ENCODE measurements at places on chromosomes 2 and 18.
A peak's percentile ranks its signal among the peaks of the same experiment; 100 is the strongest.

DNA sequence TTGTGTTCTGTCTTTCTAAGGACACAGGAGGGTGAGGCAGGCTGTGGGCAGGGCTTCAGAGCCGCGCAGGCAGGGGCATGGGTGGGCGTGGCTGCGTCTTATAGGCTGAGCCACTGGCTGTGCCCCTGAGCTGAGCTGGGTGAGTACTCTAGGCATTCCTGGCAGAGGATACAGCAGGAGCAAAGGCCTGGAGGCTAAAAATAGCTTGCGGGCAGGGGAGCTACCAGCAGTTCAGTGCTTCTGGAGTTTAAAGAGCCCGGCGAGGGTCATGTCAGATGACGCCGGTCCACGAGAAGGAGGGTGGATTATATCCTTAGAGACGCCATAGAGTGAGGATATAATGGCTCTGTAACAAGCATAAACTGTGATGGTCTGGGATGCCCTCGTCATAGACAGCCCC lies 31.5 kb upstream of the PDIA6 start:
- DNase-seq: no peak

DNA sequence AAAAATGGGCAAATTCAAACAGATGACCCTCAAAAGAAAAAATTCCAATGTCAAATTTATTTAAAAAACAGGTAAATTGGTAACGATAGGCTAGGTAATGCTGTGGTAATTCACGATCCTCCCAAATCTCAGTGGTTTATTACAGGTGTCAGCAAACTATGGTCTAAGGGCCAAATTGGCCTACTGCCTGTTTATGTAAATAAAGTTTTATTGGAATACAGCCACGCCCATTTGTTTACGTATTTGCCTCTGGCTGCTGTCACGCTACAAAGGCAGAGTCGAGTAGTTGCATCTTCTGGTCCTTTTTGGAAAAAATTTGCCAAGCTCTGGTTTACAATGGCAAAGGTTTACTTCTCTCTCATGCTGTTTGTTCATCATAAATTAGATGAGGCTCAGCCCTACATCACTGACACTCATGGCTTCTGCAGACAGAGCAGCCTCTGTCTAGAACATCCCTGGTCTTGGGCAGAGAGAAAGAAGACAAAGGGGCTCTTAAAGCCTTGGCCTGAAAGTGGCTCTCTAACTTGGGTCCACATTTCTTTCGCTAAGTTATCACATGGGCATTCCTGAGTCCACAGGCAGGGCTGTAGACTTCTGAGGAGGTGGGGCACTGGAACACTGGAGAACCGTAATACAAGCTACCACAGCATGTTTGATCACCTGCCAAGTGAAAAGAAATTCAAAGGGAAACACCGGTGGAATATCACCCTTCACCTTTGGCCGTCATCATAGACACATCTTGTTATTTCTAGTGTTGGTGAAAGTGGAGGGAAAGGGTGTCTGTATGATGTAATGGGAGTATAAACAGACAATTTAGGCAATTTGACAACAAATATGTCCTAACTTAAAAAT lies 34.8 kb downstream of the SP110 start:
- no peak for DNase-seq

DNA sequence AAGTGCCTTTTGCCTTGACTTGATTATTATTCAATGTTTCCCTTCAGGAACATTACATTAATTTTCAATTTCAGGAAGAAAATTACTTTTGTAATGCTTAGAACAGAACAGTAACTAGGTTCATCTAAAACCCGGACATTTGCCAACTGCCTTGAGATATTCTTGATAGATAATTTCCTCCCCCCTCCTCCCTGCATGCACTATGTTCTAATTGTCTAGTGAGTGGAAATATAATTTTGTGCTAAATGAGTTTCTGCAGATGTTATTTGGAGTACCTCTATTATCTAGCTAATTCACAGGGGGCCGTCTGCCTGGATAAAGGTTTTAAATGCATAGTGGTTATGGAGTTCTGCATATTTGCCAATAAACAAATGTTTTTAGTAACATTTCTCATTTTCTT lies 200.3 kb upstream of the SLC39A10 start:
- DNase-seq: no peak

DNA sequence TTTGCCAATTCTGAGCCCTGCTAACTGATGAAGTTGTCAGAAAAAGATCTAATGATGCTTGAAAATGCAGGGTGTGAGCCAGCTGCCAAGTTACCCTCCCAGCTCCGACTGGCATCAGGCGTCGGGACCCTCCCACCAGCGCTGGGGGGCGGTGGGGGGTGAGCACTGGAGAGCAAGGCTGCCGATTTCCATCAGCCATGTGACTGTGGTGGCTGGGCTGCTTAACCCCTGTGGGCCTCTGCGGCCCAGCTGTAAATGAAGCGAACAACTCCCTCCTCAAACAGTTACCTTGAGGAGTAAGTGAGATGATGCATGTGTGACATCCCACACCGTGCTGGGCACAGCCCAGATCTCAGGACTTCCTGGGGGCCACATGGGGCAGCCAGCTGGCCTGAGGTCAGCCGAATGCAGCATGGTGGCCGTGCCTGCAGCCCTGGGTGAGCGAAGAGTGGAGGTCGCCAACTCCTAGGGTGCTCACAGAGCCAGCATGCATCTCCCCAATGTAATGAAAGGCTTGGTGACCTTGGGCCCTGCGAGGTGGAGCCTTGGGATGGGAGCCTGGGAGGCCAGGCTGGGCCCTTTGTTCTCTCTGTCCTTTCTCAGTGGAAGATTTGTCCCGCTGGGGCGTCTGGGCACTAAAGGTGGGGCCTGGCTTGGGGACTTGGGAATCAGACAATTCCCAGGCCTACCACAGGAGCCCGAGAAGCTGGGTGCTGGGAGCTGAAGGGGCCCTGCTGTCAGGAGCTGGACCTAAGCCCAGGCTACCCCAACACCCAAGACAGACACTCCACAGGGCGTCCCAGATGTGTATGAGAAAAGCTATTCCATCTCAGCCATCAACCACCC lies 25.1 kb downstream of the CIB4 start:
- no peak for DNase-seq

DNA sequence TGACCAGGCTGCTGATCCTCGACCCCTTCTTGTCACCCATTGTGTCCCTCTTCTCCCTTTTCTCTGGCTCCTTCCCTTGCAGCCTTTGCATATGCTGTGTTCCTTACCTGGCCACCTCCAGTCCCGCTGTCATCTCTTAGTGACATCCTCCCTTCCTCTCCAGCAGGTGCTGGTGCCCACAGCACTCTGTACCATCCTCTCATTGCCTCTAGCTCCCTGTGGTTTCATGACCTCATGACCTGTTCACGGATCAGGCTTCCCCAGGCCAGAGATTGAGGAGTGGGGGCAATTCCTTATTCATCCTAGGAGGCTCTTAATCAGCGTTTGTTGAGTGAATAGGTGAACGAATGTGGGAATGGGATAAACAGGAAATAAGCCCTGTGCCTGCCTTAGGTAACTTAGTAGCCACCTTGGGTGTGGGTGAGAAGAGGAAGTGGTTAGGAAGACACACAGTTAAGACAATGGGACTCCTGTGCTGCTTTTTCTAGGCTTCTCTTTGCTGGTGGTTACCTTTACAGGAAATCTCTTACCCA lies 35.5 kb downstream of the ITGA6 start:
- DNase-seq: peak; percentile 14

GRCh38 chr2:24353973-24354372 lies 6.4 kb downstream of the ITSN2 start:
- DNase-seq: no peak

DNA sequence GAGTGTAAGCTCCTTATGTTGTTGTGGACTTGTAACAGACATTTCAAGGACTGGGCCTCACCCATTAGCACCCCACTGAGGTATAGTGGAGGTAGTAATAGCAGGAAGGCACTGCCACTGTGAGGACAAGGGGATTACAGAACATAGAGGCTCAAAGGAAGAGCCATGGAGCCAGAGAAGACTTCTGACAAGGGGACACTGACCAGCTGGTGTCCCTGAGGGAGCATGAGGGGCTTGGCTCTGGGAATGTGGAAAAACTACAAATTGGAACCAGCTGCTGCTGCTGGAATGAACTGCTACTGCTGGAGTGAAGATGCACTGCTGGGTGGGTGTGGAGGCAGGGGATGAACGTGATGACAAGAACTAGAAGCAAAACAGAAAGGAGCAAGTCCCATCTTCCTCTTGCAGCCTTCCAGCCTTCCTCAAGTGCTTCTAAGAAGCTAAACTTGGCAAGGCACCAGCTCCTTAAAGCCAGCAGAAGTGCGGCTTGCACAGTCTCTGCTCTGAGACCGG lies 167.3 kb upstream of the NOSTRIN start:
- no peak for DNase-seq

All from CD4-positive, CD25-positive, alpha-beta regulatory T cell (primary cell).